ENCODE measurements at places on chromosomes 2 and 18. TPM values are rescaled to one million over a fixed set of nuclear protein-coding genes. Genes with fewer than 3 reads are reported as not detected.

GRCh38 chr2:192025637-192026036, 169.1 kb downstream of the TMEFF2 start:
- DNase-seq = no peak

DNA sequence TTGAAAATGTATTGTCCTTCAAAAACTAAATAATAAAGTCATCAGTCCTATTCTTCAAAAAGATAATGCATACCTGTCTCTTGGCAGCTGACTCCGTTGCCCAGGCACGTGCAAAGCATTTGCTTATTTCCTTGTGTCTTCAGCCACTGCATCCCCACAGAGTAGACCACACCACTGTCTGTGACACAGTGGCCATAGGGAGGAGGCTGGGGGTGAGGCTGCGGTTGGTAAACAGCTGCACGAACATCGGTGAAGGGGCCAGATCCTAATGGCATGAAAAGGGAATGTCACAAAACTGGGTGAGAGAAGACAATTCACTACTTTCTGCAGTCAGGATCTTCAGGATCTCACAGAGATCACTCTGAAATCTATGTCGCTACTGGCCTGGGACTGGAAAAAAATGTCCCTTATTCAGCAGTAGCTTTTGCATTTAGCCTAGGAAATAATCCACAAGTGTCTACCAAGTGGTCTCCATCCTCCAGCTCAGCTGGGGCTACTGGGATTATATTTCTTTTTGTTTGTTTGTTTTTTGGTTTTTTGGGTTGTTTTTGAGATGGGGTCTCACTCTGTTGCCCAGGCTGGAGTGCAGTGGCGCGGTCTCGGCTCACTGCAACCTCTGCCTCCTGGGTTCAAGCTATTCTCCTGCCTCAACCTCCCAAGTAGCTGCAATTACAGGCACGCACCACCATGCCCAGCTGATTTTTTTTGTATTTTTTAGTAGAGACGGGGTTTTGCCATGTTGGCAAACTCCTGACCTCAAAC, 10.7 kb downstream of the FN1 start:
- no peak for DNase-seq

DNA sequence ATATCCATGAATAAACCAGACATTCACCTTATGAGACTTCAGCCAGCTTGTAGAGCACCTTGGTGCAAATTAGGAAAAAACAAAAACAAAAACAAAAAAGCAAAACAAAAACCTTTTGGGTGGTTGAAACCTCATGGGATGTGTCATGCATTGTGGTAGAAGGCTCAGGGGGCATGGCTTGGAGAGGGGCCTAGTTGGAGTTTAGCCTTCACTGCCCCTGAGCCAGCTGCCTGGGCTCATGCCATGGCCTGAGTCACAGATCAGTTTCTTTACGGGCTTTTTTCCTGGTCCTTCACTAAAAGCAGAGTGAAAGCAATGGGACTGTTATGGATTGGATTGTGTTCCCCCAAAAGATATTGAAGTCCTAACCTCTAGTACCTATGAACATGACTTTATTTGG, 22.0 kb upstream of the DAPL1 start:
- DNase-seq = no peak

- DNase-seq = no peak
Measured at GRCh38 chr2:5932556-5933469, 240.6 kb downstream of the SOX11 start.

GRCh38 chr18:8623549-8624106, 14.4 kb downstream of the RAB12 start:
- no peak for DNase-seq

DNA sequence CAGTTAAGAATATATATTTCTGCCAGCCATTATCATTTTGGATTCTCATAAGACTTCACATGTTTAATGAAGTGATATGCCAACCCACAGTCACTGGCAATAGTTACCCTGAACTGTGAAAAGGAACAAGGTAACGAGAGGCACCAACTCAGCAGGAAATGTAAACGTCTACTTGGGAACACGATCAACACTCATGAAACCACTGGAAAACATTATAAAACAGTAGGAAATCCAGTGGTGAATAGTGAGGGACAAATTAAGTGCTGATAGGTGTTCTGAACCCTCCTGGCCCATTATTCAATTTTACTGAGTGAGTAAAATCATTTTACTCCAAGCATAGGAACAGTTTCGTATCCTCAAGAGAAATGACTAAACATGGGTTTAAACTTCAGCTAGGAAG, 17.1 kb downstream of the CCDC68 start:
- no peak for DNase-seq

GRCh38 chr18:33317640-33318039, 122.9 kb downstream of the CCDC178 start:
- no peak for DNase-seq

GRCh38 chr2:71714601-71715240, 261.4 kb downstream of the DYSF start:
- DNase-seq = no peak

DSG1 gene
- not detected for polyA plus RNA-seq

TEKT4 gene
- not detected for polyA plus RNA-seq

All from CD8-positive, alpha-beta memory T cell (primary cell).